Activated naive CD8-positive, alpha-beta T cell treated with anti-CD3 and anti-CD28 coated beads, Interleukin-2, amount 10 ng/mL, durations not matched to agents 7 days and 5 days (primary cell): ENCODE measurements at places on chromosomes 2 and 18. TPM values are rescaled to one million over a fixed set of nuclear protein-coding genes. Genes with fewer than 3 reads are reported as not detected.

- no peak for DNase-seq
These were observed 463.3 kb upstream of the CELF4 start for GRCh38 chr18:38028946-38029345.

DNA sequence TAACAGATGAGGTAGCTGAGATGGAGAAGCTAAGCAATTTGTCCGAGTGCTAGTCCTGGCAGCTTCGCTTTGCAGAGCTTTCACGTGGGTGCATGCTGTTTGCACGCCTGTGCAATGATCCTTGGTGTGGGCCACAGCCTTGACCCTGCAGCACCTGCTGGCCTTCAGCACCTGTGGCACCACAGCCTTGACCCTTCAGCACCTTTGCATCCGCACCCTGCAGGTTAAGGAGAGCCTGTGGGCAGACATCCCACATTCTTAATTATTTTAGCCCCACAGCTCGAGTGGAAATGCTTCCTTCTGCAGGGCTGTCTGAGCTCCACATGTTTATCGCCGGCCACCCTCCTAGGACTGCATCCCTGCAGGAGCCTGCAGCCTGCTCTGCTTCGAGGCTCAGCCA is 19.3 kb downstream of the NCK2 start:
- no peak for DNase-seq

DNA sequence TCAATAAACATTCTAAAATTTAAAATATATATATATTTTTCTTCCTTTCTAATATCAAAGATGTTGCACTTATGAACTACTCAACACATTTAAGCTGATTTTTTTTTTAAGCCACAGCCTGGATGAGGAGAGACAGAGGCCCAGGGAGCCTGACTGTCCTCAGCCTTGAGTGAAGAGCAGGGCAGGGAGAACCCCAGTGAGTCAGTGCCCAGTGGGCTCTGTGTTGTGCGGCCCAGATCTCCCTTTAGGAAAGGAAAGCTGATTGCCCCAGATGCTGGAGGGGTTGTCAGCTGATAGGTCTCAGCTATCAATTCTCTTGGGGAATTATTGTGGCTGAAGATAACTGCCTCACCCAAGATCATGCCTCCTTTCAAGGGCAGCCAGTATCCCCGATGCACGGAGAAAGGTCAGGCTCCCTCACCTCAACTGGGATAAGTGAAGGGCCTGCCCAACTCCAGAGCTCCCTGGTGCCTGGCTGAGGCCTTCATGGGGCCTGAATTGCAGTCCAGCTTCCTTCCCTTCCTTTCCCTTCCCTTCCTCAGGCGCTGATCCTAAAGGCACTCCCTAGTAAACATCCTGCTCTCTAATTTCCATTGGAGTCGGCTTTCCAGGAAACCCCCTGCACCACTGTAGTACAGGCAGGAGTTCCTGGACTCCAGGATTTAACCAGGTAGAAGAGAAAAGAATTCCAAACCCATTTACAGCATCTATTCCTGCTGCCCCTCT is 106.9 kb upstream of the ATL2 start:
- DNase-seq: no peak

DNA sequence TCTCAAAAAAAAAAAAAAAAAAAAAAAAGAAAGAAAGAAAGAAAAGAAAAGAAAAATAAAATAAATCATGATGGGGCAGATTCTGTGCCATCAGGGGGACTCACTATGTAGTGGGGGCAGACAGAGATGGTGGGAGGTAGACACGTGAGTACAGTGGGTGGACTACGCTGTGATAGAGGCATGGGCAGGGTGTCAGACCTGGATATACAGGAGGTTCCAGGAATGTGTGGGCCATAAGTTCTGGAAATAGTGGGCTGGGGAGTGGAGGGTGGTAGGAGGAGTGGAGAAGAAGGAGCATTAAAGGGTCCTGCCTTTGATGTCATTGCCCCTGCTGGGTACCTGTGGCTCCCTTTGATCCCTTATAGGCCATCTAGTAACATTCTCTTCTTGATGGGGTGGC is 8.8 kb upstream of the WNT6 start:
- DNase-seq: no peak

DNA sequence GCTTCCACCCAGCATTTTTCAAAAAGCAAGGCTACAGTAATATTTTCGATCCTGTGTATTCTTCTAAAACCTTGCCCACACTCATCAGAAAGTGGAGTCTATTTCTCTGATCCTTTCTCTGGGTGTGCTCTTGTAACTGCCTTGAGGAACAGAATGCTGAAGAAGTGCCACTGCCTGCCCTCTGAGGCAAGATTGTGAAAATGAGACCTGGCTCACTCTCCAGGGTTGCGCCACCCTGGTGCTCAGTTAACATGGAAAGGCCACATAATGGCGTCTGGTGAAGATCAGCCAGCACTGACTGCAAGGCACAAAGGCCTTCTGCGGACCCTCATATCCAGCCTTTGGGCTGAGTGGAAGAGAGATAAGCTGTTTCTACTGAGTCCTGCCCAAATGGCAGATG is 11.2 kb upstream of the SH3RF3 start:
- DNase-seq: no peak

Gene PROM2
- 1.0 TPM for total RNA-seq

Gene CGREF1
- 1.6 TPM for total RNA-seq

DNA sequence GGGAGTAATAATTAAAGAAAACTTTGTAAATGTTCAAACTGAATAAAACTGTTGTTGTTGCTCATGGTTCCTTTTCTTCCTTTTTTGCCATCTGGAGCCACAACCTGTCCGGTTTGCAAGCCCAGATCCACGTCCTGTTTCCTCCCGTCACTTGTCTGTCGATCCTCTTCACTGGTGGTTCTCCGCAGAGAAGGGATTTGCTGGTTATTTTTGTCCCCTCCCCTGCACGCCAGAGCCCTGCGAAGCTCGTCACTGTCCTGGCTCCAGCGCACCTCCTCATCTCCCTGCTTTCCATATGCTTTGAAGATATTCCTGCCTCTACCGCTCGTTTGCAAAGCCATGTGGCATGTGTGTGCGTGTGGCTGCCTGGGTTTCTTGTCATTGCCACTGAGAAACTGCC is 461.4 kb downstream of the RNF144A start:
- DNase-seq: no peak

DNA sequence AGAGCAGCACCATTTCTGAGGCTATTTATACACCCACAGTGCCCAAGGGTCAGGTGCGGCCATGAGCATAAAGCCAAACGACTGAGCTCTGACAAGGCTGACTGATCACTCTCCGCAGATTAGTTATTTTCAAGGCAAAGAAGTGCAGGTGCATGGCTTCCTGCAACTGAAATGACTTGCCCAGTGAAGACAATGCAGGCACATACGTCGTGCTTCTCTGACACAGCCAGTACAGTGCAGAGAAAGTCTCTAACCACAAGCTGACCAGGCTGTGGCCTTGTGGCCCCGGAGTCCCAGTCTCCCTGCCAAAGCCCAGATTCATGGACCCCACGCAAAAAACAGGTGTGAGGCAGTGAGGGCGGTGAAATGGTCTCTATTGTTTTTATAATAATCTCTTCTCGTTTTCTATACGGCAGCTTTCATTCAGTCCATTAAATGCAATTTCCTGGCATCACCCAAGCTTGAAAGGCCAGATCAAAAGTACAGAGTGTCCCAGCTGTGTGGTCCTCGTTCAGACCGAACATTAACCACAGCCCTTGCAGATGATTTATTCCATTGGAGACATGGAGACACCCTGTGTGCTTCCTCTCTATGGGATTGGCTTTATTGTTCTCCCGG is 447.0 kb upstream of the ID2 start:
- no peak for DNase-seq

DNA sequence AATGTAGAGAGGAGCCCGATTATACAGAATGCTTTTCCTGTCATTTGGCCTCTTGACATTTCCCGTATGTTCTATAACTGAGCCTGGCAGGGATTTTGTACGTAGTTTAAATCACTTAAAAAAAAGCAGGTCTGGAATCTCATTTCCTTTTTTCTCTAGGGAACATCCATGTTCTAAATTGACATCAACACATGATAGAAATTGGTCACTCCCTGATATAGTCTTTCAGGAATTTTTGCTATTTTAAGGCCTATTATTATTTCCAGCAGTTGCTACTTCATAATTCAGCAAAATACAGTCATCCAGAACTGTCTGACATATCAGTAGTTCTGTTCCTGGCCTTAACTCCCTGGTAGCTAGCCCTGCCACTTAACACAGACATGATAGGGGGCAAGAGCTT is 565.7 kb upstream of the ZEB2 start:
- DNase-seq: no peak

Gene PUM2
- 133 TPM for total RNA-seq

Gene CBLN2
- total RNA-seq: not detected

- no peak for DNase-seq
These were observed 149.1 kb upstream of the GATA6 start for GRCh38 chr18:22020127-22020866.

DNA sequence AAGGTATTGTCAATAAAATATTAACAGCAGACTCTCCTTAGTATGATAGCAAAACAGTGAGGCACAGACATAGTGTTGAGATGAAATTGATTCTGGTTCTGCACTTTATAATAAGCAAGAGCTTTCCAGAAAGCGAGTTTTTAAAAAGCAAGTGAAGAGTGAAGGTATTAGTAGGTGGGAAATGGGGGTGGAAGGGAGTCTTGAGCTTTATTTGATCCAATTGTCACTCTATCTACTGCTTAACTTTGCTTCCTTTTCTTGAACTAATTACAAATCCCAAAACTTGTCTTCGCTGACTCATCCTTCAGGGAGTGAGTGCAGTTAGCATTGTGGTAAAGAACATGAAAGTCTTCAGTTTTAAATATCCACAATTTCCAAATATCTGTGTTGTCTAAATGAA is 120.6 kb upstream of the BOD1L2 start:
- DNase-seq: no peak

DNA sequence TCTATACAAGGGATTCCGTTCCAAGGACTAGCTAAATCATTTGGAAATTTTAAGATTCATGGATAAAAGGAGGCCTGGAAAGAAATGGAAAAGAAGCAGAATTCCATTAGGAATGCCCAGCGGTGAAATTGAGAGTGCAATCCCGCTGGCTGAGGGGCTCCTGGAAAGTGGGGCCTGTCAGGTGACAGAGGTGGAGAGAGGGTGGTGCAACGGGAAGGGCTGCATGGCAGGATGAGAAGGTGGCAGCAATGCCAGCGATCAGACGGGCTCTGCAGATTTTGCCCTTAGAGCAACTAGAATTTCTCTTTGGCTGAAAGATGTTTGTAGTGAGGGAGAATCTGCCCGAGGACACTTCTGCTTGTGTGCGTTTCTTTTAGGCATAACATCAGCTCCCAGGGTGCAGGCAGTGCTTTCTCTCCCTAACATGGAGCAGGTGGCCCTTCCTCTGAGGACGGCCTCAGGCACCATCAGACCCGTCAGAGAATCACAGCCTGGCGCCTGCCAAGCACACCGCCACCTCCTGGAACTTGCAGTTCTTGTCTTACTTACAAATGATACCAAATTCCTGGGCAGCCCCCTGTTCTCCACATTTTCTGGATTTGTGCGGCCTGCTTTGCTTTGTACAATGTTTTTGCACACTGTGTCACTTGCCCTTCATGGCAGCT is 261.6 kb downstream of the NDUFA10 start:
- no peak for DNase-seq
